ENCODE measurements at places on chromosomes 3 and 15.
A peak's percentile ranks its signal among the peaks of the same experiment; 100 is the strongest.

GRCh38 chr3:24242012-24242698 lies 252.5 kb downstream of the THRB start:
- DNase-seq, result no peak

DNA sequence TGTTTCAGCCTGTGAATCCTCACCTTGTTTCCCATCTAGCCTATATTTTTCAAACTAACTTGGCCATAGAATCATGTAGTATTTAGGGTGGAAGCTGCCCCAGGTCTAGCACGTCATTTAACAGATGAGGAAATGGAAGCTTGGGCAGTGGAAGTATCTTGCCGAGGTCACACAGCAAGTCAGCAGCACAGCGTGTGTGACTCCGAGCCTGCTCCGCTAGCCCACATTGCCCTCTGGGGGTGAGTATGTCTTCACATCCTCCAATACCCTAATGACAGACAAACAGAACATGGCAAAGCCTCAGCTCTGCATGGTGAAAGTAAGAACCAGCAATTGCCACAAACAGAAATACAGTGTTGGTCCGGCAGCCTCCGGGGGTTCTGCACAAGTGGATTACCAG lies 2.2 kb upstream of the CCR5 start:
- DNase-seq, result peak; percentile 80

- peak; percentile 25 for DNase-seq
Observed at GRCh38 chr3:87145553-87145952, 81.6 kb upstream of the CHMP2B start.

DNA sequence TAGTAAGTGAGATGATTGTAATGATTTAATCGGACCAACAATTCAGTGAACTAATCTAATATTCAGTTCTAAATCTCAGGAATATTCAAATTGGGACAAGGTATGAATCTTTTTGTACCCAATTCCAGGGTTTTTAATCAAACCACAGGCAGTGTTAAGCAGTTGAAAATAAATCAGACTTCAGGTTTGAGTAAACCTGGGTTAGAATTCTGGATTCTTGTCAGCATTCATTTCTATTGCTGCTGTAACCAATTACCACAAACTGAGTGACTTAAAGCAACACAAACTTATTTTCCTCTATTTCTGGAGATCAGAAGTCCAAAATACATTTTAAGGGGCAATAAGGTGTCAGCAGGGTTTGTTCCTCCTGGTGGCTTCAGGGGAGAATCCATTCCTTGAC lies 208.4 kb upstream of the ZPLD1 start:
- DNase-seq, result no peak

DNA sequence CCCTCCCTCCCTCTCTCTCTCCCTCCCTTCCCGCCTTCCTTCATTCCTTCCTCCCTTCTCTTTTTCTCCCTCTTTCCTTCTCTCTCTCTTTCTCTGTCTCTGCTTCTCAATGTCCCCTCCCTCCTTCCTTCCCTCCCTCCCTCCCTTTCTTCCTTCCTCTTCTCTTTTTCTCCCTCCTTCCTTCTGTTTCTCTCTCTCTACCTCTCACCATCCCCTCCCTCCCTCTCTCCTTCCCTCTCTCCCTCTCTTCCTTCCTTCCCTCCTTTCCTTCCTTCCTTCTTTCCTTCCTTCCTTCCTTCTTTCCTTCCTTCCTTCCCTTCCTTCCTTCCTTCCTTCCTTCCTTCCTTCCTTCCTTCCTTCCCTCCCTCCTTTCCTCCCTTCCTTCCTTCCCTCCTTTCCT lies 504.6 kb downstream of the EPHA3 start:
- no peak for DNase-seq

GRCh38 chr3:140378571-140379340 lies 299.1 kb upstream of the TRIM42 start:
- no peak for DNase-seq

DNA sequence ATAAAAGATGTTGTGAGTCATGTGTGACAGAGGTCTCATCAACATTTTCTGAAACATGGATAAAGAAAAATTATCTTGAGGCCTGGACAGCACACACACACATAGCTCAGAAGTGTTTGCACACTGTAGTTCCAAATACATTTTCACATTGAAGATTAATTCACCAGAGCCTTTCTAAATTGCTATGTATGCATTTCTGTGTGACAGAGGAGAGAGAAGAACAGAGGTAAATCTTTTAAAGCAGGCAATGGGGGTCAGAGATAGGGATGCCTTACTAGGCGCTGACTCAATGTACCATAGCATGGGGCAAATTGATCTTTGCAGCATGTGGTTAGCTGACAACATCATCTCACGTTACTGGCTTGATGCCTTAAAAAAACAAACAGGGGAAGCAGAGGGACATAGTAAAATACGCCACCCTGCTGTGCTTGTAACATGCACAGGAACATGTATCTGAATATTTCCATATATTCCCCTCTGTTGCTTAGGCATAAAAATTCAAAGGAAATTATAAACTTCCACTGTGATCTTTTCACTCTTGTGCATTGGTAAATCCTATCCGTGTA lies 7.7 kb downstream of the POU1F1 start:
- DNase-seq, result no peak

DNA sequence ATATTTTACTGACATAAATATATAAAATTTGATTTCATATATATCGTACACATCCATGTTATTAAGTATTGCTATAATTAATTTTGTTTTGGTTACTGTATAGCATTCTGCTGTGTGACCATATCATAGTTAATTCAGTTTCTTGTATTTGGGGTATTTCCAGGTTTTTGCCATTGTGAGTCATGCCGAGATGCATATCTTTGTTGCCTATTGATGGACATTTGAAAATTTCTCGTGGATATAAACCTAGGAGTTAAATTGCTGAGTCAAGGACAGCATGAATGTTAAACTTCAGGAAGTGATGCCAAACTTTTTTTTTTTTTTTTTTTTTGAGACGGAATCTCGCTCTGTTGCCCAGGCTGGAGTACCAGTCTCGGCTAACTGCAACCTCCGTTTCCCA lies 33.7 kb upstream of the GPR171 start:
- DNase-seq, result no peak

- DNase-seq, result no peak
Observed at GRCh38 chr3:136535906-136536305, 216.3 kb downstream of the STAG1 start.

DNA sequence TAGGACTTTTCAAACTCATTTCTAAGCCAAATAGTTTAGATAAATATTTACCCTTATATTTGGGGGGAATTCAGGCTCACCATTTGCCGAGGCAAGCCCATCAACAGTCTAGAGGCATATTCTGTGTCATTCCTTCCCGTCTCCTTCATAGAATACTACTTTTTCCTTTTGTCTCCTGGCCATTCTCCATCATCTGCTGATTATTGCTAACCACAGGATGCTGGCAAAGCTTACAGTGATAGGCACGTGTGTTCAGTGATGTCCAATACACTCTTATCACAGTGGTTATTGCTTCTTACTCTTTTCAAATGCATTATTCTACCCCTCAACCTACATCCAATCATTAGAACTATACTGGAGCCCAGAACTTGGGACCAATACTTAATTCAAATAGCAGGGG lies 130.6 kb upstream of the ZBED2 start:
- DNase-seq, result no peak

DNA sequence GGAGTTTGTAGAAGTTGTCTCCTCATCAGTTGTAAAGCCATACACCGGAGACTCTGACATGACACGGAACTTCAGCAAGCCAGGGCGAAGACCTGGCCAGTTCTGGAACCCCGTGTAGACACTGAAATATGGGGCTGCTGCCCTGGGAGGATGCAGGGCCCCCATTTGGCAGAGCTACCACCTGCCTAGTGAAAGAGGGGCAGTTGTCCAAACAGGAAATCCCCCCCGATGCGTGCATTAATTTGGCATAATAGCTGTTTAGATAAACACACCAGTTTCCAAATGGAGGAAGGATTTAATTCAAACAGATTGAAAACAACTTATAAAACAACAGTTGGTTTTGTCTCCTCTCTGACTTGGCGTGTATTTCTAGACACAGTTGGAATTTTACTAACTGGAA lies 357.2 kb downstream of the GABRG3 start:
- no peak for DNase-seq

GRCh38 chr3:177817751-177818150 lies 620.5 kb upstream of the TBL1XR1 start:
- DNase-seq, result no peak

DNA sequence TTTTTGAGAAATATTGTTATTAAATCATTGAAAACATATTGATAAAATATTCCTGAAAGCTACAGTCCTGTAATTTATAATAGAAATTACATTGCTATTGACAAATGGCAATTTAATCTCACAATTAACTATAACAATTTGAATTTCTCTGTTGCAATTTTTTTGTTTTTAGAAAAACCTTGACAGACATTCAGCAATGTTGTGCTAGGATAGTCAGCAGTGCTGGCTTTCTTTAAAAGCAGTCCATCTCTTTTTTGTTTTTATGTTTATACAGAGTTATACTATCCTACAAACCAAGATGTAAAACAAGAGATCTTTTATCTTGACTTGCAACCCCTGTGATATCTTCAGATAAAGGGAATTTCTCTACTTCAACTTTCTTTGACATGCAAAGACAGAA lies 93.1 kb downstream of the TUSC7 start:
- no peak for DNase-seq

DNA sequence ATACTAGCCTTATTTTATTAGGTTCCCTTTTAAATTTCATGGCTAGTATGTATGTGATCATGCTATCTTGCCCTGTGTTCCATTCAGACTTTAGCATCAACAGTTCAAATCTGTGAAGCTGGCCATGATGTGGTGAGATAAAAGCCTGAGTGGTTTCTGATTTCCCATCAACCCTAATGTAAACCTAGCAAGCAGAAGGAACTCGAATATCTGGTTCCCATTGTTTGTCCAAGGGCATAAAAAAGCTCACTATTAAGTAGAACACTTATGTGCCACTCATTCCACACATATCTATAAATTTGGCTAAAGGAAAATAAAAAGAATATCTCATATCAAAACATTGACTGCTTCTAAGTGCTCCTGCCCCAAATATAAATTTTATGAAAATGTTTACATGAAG lies 311.7 kb downstream of the CADM2 start:
- DNase-seq, result no peak

GRCh38 chr3:31613654-31614053 lies 80.9 kb downstream of the STT3B start:
- DNase-seq, result no peak

GRCh38 chr15:59002418-59002859 lies 15.0 kb downstream of the RNF111 start:
- no peak for DNase-seq

DNA sequence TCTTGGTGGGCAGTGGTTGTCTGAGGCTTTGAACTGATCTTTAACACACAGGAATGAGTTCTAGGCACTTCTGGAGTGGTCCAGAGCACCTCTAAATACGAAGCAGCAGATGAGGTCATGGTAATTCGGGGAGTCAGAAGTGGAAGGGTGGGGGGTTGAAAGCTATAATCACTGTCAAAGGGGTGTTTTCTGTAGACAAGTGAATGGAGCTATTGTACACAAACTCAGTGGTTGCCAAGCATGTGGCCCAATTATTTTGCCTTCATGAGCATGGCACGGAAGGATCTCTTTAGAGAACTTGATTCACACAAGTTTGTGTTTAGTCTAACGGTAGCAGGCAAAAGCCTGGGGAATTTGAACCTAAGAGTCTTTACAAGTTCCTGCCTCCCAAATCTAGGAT lies 6.3 kb downstream of the FRMD5 start:
- no peak for DNase-seq

DNA sequence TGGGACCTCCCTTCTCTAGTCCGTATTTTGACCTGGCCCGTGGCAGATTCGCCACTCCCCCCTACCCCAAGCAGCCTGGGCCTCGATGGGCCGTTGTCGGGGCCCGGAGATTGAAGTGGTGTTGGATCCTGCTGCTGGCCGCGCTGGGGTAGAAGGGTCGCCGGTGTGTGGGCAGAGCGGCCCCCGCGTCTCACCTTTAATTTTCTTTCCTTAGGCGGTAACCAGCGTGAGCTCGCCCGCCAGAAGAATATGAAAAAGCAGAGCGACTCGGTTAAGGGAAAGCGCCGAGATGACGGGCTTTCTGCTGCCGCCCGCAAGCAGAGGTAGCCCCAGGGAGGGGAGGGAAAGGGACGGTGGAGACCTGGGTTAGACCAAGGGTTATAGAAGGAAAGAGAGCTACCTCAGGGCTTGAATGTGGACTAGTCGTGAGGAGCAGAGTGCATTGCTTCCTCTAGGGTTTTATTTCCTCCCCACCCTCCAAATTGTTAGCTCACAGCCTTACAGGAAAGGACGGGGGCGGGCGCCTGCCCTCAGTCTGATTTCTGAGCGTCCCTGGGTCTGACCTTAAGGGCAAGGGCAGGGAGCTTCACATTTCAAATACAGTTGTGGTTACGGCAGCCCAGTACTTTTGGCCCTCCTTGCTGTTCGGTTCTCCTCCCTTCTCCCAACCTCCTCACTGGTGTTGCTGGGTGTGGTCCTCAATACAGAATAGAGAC lies 799 bp downstream of the SERF2 start:
- DNase-seq, result peak; percentile 51

GRCh38 chr3:101677436-101678286 lies 729 bp upstream of the ZBTB11 start:
- DNase-seq, result no peak

GRCh38 chr3:138323971-138324370 lies 5.7 kb downstream of the NME9 start:
- no peak for DNase-seq

- DNase-seq, result no peak
Observed at GRCh38 chr3:75332794-75333193, 331.3 kb upstream of the FRG2C start.

DNA sequence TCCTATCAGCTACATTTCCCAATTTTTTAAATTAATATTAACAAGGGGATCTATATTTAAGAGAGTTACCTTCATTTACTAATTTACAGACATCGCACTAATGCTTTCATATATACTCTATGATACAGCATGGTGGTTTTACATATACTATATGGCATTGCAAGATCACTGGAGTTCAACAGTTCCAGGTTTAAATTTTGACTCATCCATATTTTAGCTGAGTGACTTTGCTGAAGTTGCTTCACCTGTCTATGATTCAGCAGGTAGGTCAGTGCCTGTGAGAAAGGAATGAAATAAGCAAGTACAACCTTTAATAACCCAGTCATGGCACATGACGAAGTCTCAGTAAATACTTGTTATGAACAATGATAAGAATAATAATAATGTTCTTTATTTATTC lies 211.1 kb downstream of the P3H2 start:
- DNase-seq, result no peak

DNA sequence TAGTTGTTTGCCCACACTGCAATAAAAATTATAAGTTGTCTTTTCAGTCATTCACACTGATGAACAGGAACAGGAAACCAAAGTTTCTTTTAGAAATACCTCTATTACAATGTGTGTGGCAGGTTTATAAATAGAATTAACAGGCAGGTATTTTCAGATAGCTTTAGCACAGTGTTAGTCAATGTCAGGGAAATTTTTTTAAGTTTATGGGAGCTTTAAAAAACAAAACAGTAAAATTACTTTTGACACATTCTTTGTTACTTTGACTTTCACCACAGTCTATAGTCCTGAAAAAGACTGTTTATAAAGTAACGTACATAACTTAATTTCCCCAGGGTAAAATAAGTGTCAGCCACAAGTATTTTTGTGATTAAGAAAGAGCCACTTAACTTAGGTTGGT lies 38.1 kb downstream of the SERPINI1 start:
- DNase-seq, result no peak
